CD4-positive, alpha-beta T cell treated with Interleukin-1 beta for 1 hour (primary cell): ENCODE measurements at places on chromosomes 11 and 22.
A peak's percentile ranks its signal among the peaks of the same experiment; 100 is the strongest.

DNA sequence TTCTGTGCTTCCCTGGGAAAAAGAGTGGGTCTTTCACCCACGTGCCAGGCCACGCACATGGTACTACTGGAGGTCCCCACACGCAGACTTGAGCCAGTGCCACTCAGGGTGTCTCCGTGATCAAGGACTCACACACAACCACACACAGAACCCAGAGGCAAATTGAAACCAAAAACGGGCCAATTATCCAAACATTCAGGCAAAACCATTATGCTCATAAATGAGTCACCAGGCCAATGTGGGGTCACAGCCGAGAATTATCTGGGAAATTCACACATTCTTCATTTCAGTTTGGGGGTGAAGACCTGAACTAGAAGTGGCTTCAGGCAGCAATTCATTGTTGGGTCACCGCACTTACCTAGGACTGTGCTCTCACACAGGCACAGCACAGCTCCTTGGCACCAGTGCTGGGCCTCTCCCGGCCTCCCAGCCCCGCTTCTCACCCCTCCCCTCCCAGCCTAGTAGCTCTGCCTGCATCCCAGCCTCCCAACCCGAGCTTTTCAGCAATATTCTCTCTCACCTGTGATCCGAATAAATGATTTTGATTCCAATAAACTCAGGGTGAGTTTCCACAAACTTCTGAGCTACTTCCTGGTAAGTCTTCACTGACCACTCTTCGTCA is 28.0 kb downstream of the ADA2 start:
- no peak for DNase-seq

DNA sequence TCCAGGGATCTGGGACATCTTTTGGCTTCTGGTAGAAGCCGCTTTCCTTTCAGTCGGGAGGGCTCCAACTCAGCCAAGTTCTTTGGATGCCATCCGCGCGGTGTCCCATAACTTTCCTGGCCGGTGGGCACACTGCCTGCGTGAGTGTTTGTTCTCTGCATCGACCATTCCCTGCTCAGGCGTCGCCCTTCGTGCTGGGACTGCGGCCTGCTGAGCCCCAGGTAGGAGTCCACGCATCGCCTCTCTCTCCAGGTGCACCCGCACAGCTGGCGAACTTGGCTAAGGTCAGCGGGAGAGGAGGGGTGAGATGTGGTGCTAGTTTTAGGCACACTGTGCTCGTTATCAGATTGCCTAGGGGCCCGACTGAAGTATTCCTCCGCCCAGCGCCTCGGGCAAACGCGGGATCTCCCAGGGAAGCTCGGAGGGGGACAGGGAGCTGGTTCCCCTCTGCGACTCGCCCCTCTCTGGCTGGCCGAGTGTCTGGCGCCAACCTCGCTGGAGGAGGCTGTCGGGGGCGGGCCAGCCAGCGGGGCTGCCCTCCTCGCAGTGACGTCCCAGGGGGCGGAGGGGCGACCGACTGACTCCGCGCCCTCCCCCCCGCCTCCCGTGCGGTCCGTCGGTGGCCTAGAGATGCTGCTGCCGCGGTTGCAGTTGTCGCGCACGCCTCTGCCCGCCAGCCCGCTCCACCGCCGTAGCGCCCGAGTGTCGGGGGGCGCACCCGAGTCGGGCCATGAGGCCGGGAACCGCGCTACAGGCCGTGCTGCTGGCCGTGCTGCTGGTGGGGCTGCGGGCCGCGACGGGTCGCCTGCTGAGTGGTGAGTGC is at the start of gene LAYN:
Gene LAYN, plus strand, starts transcription at position 607 of the 823 bp plus-strand sequence. Its CDS starts 124 bp downstream, at position 731.
- peak; percentile 34 for DNase-seq

DNA sequence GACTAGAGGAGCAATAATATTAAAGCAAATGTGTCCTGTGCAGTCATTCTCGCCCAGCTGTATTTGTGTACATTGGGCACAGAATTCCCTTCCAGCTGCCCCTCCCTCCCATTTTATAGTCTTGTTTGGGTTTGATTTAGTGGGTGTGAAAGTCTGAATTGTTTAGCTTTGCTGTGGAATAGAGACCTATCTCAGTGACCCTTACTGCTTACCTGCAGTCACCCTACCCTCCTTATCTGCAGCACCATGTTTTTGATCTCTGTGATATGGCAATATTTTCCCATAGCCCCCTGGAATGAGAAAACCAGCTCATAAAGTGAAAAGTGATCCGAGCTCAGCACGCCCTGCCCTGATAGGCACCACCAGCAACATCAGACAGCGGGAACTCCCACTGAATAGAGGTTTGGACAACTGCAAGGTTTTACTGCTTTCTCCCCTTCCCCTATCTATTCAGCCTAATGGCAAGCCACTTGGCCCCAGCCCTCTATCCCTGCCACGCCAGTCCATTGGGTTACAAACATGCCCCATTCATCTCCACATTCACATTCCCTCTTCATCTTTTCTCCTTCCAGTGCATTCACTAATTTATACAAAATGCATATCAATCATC is 199.0 kb downstream of the ETS1 start:
- no peak for DNase-seq

GRCh38 chr22:44947049-44947448 is 62.8 kb downstream of the PHF21B start:
- DNase-seq, result no peak
